SHP77 treated with DMSO at 0.1 percent for 48 hours (cell line): ENCODE measurements at places on chromosomes 3 and 15.

DNA sequence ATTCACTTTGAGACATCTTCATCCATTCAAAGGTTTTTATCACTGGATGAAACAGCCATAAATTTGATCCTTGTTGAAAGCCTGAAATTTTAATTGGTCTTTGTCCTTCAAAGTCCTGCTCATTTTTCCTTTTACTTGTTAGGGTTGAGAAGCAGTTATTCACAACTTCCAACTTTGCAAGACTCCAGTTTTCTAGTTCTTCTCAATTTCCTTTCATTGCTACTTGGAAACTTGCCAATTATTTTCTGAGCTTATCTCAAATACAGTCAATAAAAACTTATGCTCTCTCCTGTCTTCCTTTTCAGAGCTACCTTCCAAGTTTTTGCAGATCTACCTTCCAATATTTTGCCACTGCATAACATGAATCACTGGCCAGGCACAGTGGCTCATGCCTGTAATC is 23.7 kb upstream of the CD276 start:
- DNase-seq = no peak

- no peak for DNase-seq
Observed at GRCh38 chr3:52351762-52352368, 35.7 kb downstream of the DNAH1 start.

- DNase-seq = no peak
Observed at GRCh38 chr3:64591615-64592014, 96.2 kb downstream of the ADAMTS9 start.

DNA sequence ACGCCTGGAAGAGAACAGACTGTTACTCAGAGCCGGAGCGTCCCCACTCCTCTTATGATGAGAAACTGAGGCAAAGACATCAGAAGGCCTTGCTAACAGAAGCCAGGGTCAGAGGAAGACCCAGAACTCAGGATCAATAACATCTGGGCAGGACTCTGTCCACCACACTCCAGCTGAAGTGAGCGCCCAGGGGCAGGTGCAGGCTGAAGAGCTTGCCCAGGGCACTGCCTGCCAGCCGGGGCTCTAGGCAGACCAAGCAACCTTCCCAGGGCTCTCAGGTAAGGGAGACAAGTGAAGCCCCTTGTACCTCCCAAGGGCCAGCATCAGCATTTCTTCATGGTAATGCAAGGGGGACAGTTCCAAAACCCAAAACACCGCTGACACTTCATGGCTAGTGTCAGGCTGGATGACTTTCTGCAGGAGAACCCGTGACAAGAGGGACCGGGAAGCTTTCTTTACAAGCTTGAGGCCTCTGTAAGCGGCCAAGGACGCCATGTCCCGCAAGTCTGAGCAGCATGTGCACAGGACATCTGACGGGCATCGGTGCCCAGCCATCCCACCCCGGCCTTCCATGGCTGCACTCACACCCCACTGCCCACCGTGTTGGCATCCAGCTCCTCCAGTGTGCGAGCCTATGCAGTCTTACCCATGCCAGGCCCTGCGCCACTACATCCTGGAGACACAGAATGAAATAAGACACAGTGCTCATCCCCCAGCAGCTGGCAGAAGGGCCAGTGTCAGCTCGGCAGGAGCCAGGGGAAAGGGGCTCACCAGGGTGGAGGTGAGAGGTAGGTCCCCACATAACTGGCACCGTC is 14.1 kb downstream of the XXYLT1 start:
- no peak for DNase-seq

GRCh38 chr3:21533002-21533401 is 218.0 kb downstream of the ZNF385D start:
- DNase-seq = no peak

- DNase-seq = no peak
Observed at GRCh38 chr3:48532977-48533337, 23.6 kb downstream of the PFKFB4 start.

- no peak for DNase-seq
Observed at GRCh38 chr15:71355268-71355667, 240.0 kb downstream of the THSD4 start.

DNA sequence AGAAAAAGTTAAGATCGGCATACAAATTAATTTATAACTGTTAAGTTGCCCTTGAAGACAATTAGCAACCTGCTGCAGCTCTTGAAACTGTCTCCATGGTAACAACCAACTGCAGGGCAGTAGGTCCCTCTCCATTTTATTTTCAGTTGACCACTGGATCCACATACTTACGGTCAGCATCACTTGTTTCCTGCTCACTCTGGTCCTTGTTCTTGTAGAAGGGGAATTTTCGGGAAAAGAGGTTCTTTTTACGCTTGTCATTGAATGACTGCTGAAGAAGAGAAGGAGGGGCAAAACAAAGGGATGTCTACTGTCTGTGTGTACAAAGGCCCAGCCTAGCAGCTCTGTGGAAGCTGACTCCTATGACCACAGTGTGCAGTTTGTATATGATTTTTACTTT is 46.8 kb upstream of the MELTF start:
- no peak for DNase-seq

GRCh38 chr3:46663591-46664135 is 29.8 kb downstream of the ALS2CL start:
- no peak for DNase-seq

- no peak for DNase-seq
Observed at GRCh38 chr3:186254676-186255650, 107.1 kb downstream of the DGKG start.

DNA sequence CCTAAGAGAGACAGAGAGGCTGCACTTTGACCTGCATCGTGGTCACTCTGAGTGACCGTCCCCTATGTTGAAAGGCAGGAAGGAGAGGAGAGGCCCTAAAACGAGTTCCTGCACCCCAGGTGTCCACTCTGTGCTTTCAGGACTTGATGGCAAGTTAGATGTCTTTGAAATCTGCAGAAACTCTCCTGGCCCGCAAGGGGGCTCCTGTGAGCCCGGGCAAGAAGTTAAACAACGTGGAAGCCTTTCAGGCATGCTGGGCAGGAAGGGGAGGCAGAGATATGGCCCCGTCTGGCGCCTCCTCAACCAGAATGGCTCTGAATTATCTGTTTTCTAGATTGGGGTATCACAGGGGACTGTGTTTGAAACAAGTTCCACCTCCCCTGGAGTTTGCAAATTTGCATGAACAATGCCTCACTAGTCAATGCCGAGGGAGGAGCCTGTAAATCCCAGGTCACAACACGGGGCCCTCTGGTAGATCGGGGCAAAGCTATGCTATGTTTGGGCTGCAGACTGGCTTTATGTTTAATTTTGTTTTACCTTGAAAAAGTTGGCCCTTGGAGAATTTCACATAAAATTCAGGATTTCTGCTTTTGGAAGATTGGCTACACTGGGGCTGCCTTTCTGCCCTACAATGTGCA is 9.8 kb downstream of the CTXND1 start:
- DNase-seq = no peak

DNA sequence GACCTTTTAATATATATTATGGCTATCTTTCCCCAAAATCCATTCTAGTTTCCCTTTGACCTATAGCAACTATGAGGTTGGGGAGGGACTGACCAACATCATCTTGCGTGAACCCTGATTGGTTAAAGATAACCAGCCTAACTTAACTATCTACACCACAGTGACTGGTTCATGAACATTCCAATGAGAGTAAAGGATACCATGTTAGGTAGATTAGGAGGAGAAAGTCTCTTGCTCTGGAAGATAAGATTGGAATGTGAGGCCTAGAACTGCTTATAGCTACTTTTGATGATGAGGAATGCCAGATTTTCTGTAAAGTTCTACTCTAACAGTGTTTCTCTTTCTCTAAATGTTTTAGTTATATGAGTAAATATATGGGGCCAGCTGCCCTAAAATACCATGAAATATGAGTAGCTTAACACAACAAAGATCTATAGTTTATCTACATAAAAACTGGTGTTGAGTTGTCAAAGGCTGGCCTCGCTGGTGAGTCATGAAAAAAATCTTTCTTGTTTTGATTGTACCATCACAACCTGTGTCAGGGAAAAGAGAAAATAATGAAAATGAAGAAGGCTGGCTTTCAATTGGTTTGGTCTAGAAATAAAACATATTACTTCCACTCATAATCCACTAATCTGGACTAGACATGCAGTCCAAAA is 481.4 kb downstream of the NSUN3 start:
- DNase-seq = no peak

GRCh38 chr3:41000471-41000870 is 198.8 kb upstream of the CTNNB1 start:
- DNase-seq = no peak

- DNase-seq = no peak
Observed at GRCh38 chr3:38588995-38589937, 60.2 kb downstream of the SCN5A start.

DNA sequence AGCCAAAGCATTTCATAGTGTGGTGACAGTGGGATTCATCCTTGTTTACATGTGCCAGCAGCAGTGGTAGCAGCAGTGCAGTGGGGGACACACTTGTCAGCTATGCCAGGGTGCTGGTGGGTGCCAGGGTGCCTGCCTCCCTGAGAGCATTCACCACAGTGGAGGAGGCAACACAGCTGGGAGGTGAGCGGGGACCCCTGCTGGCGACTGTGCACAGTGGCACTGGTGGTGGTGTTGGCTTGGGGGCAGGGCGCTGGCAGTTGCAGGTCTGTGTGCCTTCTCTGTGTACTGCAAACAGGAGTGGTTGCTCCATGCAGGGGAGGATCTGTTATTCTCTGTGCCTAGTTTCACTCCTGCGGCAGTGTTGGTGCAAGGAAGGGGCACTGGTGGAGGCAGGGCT is 41.2 kb downstream of the CEP63 start:
- no peak for DNase-seq

GRCh38 chr3:31840252-31840651 is 140.8 kb downstream of the OSBPL10 start:
- DNase-seq = no peak

DNA sequence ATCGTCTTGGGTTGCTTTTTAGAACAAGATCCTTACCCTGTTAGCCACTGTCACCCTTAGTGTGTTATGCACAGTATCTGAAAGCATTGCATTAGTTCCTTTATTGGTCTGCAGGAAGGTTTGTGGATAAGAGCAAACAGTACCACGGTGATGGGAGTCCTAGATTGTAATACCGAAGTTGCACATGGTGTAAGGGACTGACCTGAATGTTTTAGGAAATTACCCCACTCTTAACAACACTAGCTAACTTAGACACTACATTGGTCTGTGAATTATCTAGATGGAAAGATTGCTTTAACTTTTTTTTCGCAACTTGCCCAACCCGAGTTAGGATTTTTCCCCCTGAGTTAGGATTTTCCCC is 1.3 kb downstream of the STT3B start:
- DNase-seq = no peak

GRCh38 chr3:195566797-195567196 is 16.9 kb downstream of the APOD start:
- no peak for DNase-seq

DNA sequence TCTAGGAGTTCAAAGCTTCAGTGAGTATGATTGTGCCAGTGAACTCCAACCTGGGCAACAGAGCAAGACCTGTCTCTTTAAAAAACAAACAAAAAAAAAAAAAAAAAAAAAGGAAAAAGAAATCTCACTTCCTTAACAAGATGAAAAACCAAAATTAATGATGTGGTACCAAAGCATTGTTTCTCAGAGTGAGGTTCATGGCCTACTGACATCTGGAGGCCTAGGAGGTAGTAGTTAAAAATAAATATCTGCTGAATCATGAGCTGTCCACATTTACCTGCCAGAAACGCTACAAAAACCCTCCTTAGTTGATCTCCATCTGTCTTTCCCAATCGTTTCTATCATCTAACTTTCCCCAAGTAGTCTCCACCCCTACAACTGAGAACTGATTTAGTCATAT is 51.2 kb downstream of the EPHA6 start:
- DNase-seq = no peak

GRCh38 chr15:70266412-70267121 is 168.8 kb upstream of the TLE3 start:
- no peak for DNase-seq

DNA sequence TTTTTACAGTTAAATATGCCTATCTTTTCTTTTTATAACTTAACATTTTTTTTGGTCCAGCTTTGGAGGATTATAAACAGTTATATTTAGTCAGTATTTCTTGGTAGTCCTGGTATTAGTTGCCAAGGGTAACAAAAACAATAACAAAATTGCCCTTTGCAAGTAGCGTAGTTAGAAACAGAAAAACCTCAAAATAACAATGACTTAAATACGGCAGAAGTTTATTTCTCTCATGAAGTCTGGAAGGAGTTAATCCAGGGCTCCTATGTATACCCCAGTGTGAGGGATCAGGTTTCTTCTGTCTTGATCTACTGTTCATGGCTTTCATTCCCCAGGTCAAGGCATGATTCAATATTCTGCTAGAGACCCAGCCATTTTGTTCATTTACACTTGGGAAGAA is 14.1 kb upstream of the MYH15 start:
- no peak for DNase-seq

GRCh38 chr3:114896978-114897377 is 250.1 kb downstream of the ZBTB20 start:
- no peak for DNase-seq

DNA sequence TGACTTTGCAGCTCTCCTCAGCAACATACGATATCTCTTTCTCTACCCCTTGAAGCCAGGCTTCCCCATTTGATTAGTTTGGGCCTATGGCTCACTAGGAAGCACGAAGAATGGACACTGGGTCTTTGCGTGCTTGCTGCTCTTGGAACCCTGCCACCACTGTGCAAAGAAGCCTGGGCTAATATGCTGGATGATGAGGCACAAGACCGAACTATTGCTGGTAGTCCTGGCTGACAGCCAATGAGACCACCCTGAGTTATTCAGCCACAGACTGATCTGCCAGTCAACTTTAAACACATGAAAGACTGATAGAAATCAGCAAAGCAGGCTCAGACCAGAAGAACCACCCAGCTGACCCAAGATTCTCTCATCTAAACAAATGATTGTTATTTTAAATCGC is 250.3 kb downstream of the CBLB start:
- no peak for DNase-seq

GRCh38 chr3:187799942-187800641 is 54.8 kb upstream of the BCL6 start:
- no peak for DNase-seq

- DNase-seq = no peak
Observed at GRCh38 chr3:2362122-2362521, 263.5 kb downstream of the CNTN4 start.

DNA sequence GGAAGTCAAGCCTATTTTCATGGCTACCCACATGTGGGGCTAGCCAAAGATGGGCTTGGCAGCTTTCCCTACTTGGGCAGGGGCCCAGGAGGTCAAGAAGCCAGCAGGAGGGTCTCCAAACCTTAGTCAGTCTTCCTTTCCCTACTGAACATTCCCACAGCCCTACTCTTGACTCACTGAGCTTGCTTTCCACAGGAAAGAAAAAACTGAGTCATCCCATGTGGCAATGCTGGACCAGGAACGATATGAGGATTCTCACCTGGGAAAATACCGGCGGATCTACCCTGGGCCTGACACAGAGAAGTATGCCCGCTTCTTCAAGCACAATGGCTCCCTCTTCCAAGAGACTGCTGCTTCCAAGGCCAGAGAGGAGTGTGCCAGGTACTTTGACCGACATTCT is 3.7 kb upstream of the NGRN start:
- no peak for DNase-seq

GRCh38 chr15:63050731-63051155 is 8.2 kb downstream of the TPM1 start:
- no peak for DNase-seq

- DNase-seq = no peak
Observed at GRCh38 chr3:60856257-60857046, 394.8 kb downstream of the FHIT start.

GRCh38 chr15:77470235-77470634 is 49.5 kb downstream of the HMG20A start:
- no peak for DNase-seq

GRCh38 chr3:20666091-20666490 is 480.1 kb upstream of the SGO1 start:
- DNase-seq = no peak

GRCh38 chr15:28983432-28984311 is 97.9 kb downstream of the APBA2 start:
- DNase-seq = no peak

- no peak for DNase-seq
Observed at GRCh38 chr3:187367561-187368103, 553 bp upstream of the RTP4 start.
